ENCODE measurements at places on chromosomes 5 and 9.

GRCh38 chr9:122498883-122499288 lies 11.7 kb upstream of the OR1J2 start:
- DNase-seq, result no peak

GRCh38 chr9:20930836-20931235 lies 100.6 kb downstream of the HACD4 start:
- no peak for DNase-seq

GRCh38 chr9:128005923-128006322 lies 25.1 kb upstream of the EEIG1 start:
- no peak for DNase-seq

- no peak for DNase-seq
These were observed 7.9 kb upstream of the MYORG start for GRCh38 chr9:34384368-34385165.

- DNase-seq, result no peak
These were observed 11.9 kb downstream of the CAPSL start for GRCh38 chr5:35926389-35927051.

- DNase-seq, result no peak
These were observed 44.7 kb downstream of the ERAP1 start for GRCh38 chr5:96763026-96763425.

DNA sequence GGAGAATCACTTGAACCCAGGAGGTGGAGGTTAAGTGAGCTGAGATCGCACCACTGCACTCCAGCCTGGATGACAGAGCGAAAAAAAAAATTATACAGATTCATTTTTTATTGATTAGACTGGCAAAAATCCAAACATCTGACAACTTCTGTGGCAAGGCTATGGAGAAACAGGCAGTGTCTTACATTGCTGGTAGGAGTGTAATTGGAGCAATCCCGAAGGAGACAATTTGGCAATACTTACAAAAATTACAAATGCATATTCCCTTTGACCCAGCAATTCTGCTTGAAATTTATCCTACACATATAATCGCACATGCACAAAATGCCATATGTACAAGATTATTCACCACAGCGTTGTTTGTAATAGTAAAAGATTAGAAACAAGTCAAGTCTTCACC lies 86.8 kb downstream of the MAPKAP1 start:
- no peak for DNase-seq

DNA sequence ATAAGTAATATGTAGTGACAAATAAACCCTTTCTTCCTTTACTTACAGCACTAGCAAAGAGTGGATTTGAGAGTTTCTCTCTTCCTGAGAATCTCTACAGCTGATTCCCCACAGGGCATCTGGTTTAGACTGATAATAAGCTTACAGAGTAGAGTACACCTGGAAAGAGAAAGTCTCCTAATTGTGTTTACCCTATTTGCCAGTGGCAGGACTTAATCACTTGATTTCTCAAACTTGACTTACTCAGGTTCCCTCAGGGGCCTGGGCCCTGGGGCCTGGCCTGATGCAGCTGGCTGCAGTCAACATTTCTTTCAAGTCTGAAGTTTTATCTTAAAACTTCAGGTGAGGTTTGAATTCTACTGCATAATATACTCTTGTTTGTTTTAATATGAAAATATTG lies 38.0 kb upstream of the UBTD2 start:
- no peak for DNase-seq

GRCh38 chr9:12935714-12936113 lies 160.9 kb downstream of the LURAP1L start:
- no peak for DNase-seq

GRCh38 chr5:54616518-54617220 lies 99.1 kb downstream of the SNX18 start:
- no peak for DNase-seq

- DNase-seq, result no peak
These were observed 55.3 kb upstream of the POU4F3 start for GRCh38 chr5:146283344-146283761.

DNA sequence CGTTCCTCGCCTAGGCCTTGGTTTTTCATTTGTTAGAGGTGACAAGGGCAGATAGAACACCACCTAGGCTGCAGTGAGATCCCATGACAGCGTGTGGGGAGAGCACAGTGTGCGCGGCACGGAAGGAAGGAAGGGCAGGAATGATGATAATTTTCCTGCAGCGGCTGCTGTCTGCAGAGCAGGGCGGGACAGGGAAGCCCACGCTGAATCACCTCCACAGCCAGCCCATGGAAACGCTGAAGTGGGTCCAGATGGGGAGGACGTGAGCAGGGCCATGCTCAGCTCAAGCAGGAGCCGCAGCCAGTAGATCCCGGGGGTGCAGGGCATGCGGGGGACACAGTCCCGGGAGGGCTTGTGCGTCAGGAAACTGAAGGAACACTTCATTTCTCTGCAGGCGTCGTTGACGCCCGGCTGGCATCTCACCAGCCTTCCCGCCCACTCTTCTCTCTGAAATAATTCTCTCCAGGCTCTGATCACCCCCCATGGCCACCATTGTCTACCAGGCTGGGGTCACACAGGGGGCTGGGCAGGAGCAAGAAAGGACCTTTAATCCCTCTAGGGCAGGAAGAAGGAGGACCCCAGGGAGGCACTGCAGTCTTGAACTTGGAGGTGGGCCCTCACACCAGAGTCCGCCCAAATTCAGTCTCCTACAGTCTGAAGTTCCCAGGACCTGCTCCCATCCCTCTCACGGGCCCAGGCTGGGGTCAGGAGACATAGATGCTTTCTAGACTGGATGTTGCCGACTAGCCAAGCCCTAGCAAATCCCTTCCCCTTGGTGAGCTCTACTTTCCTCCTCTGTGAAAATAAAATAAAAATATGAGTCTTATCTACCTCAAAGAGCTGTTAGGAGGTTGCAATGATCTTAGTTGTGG lies 20.9 kb upstream of the SYNPO start:
- no peak for DNase-seq
